ENCODE measurements at places on chromosomes 3 and 15.

- no peak for DNase-seq
Observed at GRCh38 chr3:110021659-110022058, 684.3 kb upstream of the DPPA4 start.

- no peak for DNase-seq
Observed at GRCh38 chr3:66722675-66723074, 221.9 kb upstream of the LRIG1 start.

- no peak for DNase-seq
Observed at GRCh38 chr3:20043396-20043795, 3.1 kb downstream of the KAT2B start.

GRCh38 chr3:188712248-188712924 is 459.4 kb upstream of the TPRG1 start:
- no peak for DNase-seq

DNA sequence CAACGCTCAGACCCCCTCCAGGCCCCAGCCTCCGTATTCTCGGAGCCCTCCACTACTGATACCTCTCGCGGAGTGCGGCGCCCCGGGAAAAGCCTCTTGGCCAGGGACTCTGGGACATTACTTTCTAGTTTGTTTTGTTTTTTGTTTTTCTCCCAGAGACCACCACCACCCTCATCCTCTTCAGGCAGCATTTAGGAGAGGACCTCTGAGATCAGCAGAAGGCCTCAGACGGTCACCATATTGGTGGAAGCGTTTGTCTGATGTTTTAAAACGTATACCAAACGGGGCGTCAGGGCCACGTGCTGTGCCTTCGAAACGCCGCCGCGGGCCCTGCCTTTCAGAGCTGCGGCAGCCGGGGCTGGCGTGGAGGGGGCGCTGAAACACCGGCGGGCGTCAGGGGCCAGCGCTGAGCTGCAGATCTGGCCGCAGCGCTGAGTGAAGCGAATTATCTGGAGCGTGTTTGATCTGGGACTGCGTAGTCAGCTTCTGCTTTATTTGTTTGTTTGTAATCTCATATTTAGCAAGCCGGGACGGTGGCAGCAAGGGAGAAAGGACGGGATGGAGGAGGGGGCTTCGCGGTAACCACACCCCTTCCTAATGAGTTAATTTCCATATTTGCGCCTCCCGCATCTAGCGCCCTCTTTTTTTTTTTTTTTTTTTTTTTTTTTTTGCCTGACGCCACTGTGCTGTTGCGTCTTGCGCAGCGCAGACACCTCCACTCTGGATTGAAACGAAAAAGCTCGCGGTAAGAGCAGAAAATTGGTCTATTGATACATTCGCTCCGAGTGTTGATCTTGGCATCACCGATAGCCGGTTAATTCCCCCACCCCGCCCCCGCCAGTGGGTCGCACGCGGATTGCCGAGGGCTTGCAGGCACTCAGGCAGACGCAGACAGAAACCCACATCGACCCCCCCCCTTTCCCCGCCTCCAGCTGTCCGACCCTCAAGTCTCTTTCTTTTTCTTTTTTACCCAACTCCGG is 14.9 kb downstream of the SOX2 start:
- DNase-seq = no peak

DNA sequence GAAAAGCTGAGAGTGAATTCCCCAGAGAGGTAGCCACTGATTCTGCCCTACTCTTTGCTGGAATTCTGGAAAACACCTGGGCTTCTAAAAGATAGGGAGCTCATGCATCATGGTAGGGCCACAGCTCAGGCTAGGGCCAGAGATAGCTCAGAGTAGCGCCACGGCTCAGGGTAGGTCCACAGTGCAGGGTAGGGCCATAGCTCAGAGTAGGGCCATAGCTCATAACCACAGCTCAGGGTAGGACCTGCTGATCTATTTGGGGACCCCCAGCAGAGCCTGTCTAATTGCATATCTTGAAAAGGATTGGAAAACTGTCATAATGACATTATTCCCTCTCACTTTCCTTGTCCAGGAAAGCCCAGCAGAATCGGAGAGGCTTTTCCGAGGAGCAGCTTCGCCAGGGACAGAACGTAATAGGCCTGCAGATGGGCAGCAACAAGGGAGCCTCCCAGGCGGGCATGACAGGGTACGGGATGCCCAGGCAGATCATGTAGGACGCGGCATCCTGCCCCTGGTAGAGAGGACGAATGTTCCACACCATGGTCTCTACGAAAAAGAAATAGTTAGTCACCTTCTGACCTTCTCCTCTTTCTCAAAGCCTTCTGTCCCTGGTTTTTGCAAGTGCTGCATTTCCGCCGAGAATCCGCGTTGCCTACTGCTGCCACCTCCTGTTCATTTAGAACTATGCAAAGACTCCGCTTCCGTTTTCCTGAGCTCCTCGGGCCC is 14.5 kb downstream of the TAGLN3 start:
- DNase-seq = peak; percentile 17

- no peak for DNase-seq
Observed at GRCh38 chr3:149507491-149508324, 33.2 kb downstream of the TM4SF4 start.

GRCh38 chr3:107211608-107212007 is 165.6 kb upstream of the CCDC54 start:
- no peak for DNase-seq

- DNase-seq = no peak
Observed at GRCh38 chr3:46318207-46318927, 35.5 kb upstream of the CCR2 start.

- DNase-seq = no peak
Observed at GRCh38 chr15:48395521-48396011, 64.3 kb downstream of the DUT start.

GRCh38 chr3:71384837-71385716 is 198.5 kb downstream of the FOXP1 start:
- no peak for DNase-seq

GRCh38 chr3:143155756-143156155 is 36.2 kb downstream of the CHST2 start:
- DNase-seq = no peak

- DNase-seq = no peak
Observed at GRCh38 chr3:9403463-9403862, 6.0 kb downstream of the SETD5 start.

- no peak for DNase-seq
Observed at GRCh38 chr3:110327870-110328269, 743.7 kb upstream of the NECTIN3 start.

DNA sequence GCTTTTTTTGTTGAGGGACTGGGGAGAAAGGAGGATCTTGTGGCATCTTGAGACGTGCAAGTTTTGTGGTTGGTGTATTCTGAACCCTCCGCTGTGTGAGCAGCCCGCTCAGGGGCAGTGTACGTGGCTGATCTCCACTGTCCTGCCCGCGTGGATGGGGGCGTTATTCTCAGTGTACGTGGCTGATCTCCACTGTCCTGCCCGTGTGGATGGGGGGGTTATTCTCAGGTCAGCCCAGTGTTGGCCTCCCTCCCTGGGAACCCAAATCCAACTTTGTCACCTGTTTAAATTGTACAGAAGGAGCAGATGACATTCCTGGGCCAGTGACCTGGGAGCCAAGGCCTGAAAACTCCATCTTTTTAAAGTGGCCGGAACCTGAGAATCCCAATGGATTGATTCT is 84.0 kb downstream of the PGPEP1L start:
- no peak for DNase-seq

Measured in stimulated activated CD4-positive, alpha-beta T cell treated with anti-CD3 and anti-CD28 coated beads, TNF-alpha, amount 100 ng/mL, for 1 hour (primary cell).